ENCODE measurements at places on chromosomes 3 and 15. TPM values are rescaled to one million over a fixed set of nuclear protein-coding genes. Genes with fewer than 3 reads are reported as not detected.

DNA sequence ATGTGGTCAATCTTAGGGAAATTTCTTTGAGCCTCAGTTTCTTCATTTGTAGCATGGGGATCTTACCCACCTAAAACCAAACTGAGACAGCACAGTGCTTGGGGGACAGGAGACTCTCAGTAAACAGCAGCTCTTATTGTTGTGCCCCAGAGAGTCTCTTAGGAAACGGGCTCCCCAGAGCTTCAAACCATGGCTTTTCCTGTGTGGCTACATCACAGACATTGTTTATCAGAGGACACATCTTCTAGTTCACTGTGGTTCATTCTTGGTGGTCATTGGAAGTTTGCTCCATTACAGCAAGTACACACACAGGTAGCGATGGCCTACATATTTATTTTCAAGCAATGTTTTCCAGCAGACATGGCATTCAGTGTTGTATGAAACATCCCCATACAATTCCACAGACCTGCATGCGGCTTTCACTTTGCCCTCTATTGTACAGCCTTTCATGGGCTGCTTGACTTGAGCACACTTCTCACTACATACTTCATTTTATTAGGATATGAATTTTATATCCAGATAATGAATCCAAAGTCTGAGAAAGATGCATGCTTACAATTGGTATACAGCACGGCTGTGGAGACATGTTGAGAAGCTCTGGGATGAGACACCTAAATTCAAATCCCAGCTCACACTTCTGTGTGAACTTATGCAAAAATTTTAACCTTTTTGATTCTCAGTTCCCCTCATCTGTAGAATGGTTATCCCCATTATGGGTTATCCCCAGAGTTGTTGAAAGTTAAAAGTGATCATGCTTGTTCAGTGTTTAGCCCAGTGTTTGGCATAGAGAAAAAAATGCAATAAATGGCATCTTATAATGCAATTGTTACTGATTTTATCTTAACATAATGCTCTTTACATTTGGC, 84.8 kb upstream of the ICE2 start:
- DNase-seq = no peak

PLSCR2 gene
- total RNA-seq = 0.90 TPM

- DNase-seq = no peak
Observed at GRCh38 chr3:3951071-3951470, 151.8 kb downstream of the LRRN1 start.

GRCh38 chr3:32831791-32832190, 14.0 kb downstream of the TRIM71 start:
- no peak for DNase-seq

DNA sequence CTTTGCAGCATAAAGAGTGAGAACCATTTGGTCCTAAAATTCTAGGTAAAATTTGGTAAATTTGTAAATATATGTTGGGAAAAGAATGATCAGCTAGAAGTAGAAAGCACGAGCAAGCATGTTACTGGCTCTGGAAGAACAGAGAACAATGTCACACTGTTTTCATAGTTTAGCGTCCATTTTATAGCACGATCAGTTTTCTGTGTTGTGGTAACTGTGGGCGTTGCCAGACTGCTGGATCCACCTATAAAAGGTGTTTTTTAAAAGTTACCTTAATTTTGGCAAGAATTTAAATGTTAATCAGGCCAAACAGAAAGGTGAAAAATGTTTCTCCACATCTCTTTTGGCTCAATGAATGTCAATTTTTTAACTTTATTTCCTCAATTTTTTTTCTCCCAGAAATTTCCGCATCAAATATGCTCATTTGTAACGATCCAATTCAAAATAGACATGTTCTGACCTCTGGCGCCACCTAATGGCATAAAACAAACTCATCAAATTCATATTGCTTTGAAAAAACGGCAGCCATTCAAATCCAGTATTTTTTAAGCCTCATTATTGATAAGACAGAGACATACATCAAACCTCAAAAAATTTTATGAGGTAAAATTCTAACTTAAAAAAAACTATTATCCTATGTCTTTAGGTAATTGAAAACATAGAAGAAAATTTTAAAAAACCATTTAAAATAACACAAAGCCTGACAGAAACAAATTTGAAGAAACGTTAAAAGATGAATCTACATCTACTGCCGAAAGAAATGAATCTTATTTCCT, 5.5 kb upstream of the GP5 start:
- peak; percentile 72 for DNase-seq

Measured in colonic mucosa (tissue), 4 donors.